ENCODE measurements at places on chromosomes 13 and 19. TPM values are rescaled to one million over a fixed set of nuclear protein-coding genes. Genes with fewer than 3 reads are reported as not detected.
A peak's percentile ranks its signal among the peaks of the same experiment; 100 is the strongest.

Gene ARHGAP33
- total RNA-seq: 8.7 TPM

Gene ZNF69
- total RNA-seq: 2.0 TPM

Gene MCEMP1
- 1.5 TPM for total RNA-seq

Gene PRTN3
- total RNA-seq: not detected

Gene TNNT1
- total RNA-seq: not detected

Gene KLK6
- not detected for total RNA-seq

Gene WDR88
- total RNA-seq: not detected

Gene CYP2A6
- total RNA-seq: not detected

Gene PAF1
- total RNA-seq: 117 TPM

GRCh38 chr13:78133511-78133910 lies 214.9 kb upstream of the EDNRB start:
- DNase-seq: no peak

GRCh38 chr13:79359064-79359463 lies 47.0 kb downstream of the RBM26 start:
- DNase-seq: no peak

GRCh38 chr13:29901710-29902631 lies 51.6 kb upstream of the UBL3 start:
- DNase-seq: peak; percentile 18

GRCh38 chr13:111312944-111313590 lies 7.4 kb upstream of the TEX29 start:
- no peak for DNase-seq

- DNase-seq: no peak
Observed at GRCh38 chr19:20926796-20927195, 3.7 kb downstream of the ZNF85 start.

- no peak for DNase-seq
Observed at GRCh38 chr19:33192010-33192409, 2.1 kb upstream of the LRP3 start.

- no peak for DNase-seq
Observed at GRCh38 chr19:17751912-17752273, 616 bp downstream of the FCHO1 start.

DNA sequence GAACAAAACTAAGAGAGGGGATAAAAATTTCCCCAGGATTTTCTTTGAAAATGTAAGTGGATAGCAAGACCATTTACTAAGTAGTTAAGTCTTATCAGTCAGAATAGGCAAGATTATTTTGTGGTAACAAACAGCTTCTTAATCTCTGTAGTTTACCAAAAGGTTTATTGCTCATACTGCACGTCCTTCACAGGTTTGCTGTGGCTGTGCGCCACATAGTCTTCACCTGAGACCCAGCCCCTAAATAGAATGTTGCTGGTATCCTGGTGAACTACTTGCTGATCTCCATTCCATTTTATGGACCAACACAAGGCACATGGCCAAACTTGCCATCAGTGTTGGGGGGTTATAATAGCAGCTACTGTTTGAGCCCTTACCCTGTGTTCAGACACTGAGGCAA lies 44.6 kb downstream of the FNDC3A start:
- no peak for DNase-seq

DNA sequence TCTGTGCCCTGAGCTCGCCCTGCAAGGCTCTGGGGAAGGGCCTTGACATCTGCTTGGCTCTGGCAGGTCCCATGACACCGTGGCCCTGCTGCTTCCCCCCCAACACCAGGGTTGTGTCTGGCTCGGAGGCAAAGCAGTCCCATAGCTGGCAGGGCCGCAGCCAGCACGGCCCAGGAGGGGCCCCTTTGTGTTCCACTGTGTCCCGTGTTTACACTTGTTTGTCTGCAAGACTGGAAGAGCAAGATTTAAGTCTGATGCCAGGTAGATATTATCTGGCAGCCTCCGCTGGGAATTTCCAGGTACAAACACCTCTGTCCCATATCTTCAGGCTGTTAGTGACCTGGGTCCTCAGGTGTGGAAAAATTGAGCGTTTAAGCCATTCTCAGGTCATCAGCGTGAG lies 44.3 kb downstream of the MCF2L start:
- no peak for DNase-seq

GRCh38 chr19:3224346-3225168 lies at the start of gene CELF5:
TSS of gene CELF5 (plus strand) at chr19:3224661. CDS start at chr19:3224740, 79 bp downstream.
- DNase-seq: peak; percentile 56

GRCh38 chr19:4023600-4024398 lies 16.3 kb downstream of the PIAS4 start:
- no peak for DNase-seq

GRCh38 chr19:55467236-55468053 lies 2.9 kb upstream of the C19orf85 start:
- peak; percentile 66 for DNase-seq

DNA sequence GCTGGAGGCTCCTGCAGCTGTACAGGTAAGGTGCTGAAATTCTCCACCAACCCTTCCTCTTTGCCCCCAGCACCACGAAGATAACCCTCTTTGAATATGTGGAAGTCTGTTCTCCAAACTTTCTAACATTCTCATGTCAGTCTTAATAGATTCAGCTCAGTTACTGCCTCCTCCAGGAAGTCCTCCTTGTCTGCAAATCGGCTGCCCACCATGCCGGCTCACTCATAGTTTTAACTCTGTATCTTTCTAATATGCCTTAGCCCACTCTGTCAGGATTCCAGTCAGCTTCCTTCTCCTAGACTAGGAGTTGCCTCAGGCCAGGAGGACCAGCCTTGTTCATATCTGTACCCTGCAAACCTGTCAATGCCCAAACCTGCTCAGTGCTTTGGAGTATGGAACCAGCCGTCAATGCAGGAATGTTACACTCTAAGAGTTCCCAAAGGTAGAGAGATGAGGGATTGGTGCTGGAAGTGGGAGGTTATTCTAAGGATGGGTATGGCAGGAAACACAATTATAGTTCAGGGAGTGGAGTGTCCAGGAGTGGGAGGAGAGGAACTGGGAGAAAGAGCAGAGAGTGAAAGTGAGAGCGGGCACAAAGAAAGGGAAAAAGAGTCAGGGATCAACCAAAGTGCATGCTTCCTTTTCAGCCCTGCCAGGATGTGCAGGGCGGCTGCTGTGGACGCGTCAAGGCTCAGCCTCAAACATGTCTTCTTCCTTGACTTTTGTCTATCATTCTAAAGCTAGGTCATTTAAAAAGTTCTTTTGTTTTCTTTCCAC lies 38.0 kb upstream of the ALOX5AP start:
- DNase-seq: no peak

- no peak for DNase-seq
Observed at GRCh38 chr13:79631051-79631659, 150.2 kb downstream of the NDFIP2 start.

DNA sequence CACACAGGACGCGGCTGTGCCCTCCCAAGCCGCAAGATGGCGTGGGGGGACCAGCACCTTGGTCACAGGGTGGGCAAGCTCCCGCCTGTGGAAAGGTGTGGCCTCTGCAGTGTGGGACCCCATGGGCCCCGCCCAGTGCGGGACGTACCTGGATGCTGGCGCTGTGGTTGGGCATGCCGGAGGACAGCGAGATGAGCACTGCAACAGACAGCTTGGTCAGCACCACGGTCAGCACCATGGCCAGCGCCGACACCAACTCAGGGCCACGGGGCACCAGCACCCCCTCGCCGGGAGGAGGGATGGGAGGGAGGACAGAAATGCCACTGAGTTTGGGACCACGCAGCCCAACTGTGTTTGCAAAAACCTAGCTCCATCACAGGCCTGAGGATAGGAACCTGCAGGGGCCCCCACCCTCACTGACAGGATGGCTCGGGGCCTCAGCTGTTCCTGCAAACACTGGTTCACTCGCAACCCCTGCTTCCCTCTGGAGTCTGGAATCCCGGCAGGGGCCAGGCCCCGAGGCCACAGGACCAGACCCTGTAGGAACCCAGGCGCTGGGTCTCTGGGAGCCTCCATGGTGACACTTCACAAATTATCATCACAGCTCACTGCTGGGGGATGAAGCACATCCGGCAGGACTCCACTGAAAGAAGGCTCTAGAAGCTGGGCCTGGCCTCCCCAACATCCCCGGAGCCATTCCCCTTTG lies 27.1 kb downstream of the IZUMO4 start:
- no peak for DNase-seq

DNA sequence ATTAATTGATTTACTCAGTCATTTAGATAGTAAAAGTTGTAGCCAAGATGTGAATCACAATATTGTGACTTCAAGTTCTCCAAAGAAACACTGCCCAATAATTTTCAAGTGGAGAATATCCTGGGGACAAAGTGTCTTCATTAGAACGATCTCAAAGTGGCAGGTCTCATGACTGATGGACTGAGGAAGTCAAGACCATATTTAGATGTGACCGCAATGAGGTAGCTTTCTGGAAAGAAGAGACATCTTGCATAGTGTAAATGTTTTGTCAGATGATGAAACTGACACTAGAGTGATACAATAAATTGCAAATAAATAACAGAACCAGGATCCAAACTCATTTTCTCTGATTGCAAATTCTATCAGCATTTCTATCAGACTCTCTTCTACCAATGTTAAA lies 1476.9 kb downstream of the EFNB2 start:
- DNase-seq: no peak

GRCh38 chr19:7725791-7726190 lies 6.1 kb downstream of the CLEC4G start:
- DNase-seq: no peak

DNA sequence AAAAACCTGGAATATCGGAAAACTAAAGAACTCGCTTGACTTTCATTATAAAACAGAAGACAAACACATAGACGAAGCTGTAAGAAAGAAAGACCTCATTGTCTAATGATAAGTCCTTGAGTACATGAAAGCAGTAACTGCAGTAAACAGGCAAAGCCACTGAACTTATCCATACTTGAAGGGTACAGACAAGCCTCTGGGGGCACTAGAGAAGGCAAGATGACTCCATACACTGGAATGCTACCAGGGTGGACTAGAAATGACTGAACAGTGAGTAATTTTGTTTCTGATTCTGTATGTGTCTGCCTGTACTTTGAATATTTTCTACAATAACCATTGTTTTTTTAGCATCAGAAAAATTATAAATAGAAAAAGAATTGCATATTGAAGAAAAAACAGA lies 507.9 kb downstream of the UQCRFS1 start:
- no peak for DNase-seq
